ENCODE measurements at places on chromosomes 3 and 15.

- DNase-seq: no peak
Observed at GRCh38 chr3:11556851-11557644, 86.7 kb downstream of the VGLL4 start.

DNA sequence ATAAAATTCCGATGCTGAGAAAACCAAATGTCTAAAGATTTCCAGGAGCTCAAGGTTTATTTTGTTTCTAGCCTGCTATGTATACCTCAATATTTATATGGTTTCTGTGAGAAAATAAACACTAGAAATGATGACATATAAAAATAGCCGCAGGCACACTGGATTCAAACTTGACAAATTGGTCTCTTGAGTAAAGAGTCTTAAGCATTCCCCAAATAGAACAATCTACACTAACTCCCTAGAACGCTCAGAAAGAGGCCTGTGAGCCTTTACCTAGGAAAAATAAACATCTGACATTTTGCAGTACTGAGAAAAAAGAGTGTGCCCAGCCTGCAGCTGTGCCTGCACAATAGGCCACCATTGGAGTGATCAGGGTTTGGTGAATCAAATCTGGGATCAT is 75.2 kb downstream of the NEK10 start:
- DNase-seq: no peak

- DNase-seq: no peak
Observed at GRCh38 chr3:51799879-51800749, 21.1 kb upstream of the IQCF6 start.

DNA sequence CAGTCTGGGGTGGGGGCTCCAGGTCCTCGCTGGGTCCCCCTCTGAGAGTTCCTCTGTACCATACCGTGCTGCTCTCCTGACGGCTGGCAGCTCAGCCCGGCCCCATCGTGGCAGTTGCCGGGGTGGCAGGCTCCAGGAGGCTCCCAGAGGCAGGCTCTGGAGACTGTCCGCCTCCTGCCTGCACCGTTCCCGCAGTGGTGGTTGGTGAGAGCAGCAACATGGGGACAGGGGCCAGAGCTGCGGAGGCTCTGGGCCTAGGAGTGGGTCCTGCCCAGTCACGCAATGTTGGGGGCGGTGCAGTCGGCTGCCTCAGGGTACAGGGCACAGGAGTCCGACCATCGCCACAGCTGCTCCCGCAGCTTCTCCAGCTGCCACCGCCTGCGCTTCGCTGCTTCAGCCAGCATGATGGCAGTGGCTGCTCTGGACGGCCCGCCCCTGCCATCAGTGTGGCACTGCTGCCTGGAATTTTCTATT is 492.7 kb downstream of the AGBL1 start:
- DNase-seq: no peak

DNA sequence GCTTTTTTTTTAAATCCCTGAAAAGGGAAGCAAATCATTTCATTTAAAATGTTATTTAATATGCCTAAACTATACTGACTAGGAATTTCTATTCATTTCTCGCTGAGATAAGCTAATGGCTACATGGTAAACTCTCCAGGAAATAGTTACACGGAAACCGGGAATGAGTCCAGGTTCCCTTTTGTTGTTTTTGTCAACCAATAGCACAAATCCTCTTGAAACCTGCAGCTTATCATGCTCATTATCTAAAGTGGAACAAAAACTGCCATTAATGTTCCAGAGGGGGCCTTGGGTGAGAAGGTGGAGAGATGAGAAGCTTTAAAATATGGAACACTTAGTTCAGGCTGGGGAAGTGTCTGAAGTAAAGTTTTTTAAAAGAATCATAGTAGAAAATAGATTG is 113.5 kb upstream of the ALCAM start:
- DNase-seq: no peak

GRCh38 chr3:67335813-67336212 is 318.6 kb downstream of the SUCLG2 start:
- DNase-seq: no peak

GRCh38 chr3:86961297-86961696 is 29.7 kb downstream of the VGLL3 start:
- DNase-seq: no peak

DNA sequence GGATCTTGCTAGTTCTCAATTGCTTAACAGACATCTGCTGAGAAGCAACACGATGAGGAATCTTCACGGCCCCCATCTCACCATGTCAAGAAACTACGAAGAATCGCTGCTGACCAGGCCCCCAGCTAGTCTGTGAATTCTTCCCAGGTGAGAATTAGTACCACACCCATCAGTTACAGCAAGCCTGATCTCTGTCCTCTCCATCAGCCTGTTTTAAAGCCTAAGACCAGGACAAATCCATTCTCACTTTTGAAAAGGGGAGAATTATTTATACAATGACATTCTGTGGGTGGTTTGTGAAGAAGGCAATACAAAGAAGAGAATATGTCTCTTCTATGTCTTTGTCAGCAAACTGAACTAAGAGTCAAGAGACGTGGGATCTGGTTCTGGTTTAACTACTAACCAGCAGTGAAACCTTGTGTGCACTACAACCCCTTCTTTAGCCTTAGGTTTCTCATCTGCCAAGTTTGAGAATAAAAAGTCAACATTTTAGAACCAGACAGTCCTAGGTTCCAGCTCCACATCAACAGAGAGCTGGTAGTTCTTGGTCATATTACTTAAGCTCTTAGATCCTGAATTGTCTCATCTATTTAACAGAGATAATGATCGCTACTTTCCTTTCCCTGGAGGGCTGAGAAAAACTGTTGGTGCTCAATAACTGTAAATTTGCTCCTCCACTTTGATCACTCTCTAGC is 160.4 kb upstream of the RORA start:
- DNase-seq: no peak

- no peak for DNase-seq
Observed at GRCh38 chr3:157318639-157319288, 117.9 kb upstream of the PTX3 start.

GRCh38 chr3:170815340-170815739 is 54.7 kb downstream of the RPL22L1 start:
- no peak for DNase-seq

GRCh38 chr3:118889691-118890090 is 145.0 kb downstream of the IGSF11 start:
- DNase-seq: no peak

DNA sequence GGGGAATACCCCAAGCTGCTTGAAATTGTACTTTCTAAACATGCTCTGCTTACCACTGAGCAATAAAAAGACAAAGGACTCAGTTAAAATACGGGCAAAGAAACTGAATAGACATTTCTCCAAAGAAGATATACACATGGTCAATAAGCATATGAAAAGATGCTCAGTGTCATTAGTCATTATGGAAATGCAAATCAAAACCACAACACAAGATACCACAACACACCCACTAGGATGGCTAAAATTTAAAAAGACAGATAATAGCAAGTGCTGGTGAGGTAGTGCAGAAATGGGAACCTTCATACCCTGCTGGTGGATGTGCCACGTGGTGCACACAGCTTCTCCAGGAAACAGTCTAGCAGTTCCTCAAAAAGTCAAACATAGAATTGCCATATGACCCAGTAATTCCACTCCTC is 21.3 kb downstream of the LRIG1 start:
- DNase-seq: no peak

DNA sequence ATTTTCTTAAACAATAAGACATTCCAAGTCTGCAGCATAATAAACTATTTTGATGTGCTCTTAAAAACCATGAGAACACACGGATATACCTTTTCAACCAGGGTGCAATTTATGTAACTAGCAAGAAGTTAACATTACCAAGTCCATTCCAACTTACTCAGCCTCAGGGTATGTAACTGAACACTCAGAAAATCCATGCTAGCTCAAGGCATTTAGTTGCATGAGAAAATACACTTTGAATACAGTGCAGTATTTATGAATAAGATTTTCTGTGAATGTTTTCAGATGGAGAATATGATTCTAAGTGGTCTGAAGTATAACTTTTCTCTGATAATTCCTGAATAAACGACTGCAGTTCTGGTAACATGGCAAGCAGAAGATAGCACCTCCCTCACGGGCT is 124.3 kb downstream of the SNRK start:
- DNase-seq: no peak

GRCh38 chr15:78276064-78276943 is 11.9 kb downstream of the DNAJA4 start:
- DNase-seq: no peak

DNA sequence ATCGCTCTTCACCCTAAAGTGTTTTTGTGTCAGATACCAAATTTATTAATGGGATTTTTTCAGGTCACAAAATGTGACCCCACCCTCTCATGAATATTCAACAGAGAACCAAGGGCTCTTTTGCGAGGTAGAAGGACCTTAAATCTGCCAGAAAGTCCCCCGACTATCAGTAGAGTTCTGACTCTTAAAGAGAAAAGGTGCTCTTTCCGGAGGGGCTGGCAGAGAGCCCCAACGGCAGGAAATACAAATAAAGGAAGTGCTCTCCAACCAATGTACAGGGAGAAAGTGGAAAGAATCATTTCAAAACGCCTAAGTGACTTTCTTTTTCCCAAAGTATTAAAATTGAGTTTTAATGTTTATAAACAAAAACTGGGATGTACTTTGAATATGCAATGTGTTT is 517.2 kb downstream of the FOXP1 start:
- DNase-seq: peak; percentile 44

DNA sequence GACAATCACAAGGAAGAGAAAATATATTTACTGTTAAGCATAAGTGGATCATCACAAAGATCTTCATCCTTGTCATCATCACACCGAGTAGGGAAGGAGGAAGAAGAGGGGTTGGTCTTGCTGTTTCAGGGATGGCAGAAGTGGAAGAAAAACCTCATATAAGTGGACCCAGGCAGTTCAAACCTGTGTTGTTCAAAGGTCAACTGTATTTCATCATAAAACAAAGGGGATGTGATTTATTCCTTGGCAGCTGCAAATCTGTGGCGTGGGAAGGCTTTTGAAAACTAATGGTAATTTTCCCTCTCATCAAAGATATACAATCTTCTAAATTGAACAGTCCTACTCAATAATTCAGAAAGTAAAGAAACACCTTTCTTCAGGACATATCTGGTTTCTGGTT is 129.9 kb upstream of the ABI3BP start:
- DNase-seq: no peak

DNA sequence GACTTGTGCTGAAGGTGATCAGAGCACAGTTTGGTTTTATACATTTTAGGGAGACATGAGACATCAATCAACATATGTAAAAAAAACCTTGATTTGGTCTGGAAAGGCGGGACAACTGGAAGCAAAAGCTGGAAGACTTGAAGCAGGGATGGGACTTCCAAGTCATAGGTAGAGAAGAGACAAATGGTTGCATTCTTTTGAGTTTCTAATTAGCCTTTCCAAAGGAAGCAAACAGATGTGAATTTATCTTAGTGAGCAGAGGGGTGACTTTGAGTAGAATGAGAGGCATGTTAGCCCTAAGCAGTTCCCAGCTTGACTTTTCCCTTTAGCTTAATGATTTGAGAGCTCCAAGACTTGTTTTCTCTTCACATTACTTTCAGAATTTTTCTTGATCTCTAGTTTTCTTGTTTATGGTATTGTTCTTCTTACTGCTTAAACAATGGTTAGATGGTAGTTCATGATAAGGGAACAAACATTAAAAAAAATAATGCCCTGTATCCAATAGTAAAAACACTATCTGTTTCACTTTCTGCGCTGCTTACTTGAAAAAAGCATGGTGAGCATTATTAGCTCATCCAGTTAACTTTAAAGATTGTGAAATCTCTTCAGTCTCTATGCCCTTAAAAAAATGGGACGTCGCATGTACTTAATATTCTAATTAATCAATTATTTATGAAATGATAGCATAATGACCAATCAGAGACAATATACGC is 48.5 kb upstream of the BCHE start:
- no peak for DNase-seq

DNA sequence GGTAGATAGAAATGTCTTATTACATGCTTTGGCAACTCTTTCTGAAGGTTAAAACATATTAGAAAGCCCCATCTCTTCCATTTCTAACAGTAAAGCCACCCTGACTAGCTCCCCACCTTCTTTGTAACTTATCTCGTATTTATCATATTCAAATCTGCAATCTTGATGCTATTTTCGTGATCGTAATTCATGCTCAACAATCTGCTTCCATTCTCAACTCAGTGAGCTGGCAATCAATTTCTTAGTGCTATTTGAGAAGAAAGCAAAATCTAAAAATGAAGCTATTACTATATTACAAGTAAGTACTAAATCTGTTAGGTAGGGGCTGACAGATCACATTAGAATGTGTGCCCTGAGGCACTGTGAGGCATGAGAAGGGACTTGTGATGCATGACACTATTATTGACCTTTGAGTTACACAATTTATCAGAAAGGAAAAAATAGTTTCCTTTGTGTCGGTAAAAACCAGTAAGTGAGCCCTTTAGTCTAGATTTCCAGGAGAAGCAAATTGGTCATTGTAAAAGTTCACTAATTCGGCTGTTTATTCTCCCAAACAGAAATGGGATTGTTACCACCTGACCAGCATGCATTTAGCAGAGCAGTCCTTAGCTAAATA is 379.7 kb upstream of the CNTN6 start:
- no peak for DNase-seq

DNA sequence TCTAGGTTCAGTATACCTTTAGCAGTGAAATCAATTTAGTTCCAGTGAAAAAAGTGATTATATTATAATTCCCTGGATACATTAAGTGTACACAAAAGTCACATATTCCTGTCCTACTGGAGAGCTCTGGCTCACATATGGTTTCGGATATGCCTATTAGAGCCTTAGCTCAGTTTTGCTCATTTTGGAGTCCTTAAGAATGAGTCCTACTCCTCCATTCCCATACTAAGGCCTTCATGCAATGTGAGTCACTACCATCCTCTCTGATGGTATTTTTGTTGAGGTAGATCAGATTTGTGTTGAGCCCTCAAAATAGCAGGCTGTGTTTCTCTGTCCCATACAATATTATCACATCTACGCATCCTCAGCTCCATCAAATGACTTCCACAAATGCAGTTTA is 294.2 kb upstream of the COL8A1 start:
- no peak for DNase-seq

- no peak for DNase-seq
Observed at GRCh38 chr15:74565381-74566085, 24.5 kb downstream of the ARID3B start.

DNA sequence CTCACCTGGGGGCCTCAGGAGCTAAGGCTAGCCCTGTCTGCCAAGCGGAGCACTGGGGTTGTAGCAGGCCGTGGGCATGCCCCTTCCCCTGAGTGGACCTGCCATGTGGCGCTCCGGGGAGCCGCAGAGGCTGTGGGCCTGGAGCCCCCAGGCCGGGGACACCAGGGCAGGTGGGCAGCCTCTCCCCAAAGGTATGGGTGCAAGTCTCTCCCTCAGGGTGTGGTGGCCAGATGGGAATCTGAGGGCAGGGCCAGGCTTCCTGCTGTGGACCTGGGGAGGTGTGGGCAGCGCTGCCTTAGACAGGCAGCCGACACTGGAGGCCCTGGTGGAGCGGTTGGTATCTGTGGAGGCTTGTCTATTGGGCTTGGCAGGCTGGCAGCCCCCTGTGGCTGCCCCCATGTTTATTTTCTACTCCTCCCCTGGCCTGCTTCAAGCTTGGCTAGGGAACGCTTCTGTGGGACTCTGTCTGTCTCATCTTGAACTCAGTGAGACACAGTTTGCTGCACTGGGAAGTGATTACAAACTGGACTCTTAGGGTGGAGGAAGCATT is 5.9 kb downstream of the ACVR2B start:
- DNase-seq: no peak

Measured in stimulated activated CD4-positive, alpha-beta T cell treated with anti-CD3 and anti-CD28 coated beads, Interleukin-1b, Interleukin-23, amount 100 ng/mL, for 48 hours (primary cell).